ENCODE measurements at places on chromosomes 13 and 19. TPM values are rescaled to one million over a fixed set of nuclear protein-coding genes. Genes with fewer than 3 reads are reported as not detected.

The IGFLR1 gene
- 0.72 TPM for total RNA-seq

DNA sequence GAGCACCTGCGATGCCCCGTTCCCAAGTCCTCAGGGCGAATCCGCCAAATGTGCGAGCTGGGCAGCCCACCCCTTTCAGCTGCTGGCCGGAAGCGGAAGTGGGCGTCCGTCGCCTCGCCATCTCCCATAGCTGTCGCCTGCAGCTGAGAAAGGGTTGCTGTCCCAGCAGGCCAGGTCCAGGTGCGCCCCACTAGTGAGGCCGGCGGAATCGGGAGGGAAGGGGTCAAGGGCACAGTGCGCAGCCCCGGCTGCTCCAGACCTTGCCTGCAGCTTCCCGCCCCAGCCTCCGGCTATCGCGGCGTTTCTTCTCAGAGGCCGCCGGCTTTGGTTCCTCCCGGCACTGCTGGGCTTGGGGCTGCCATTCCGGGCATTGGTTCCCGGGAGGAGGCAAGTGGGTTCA is at the start of gene ZNF177:
ZNF177 (plus strand) TSS at position 109 of the 400 bp plus-strand sequence. CDS start 15,299 bp downstream, outside the sequence.
- peak; percentile 11 for DNase-seq
- no peak within 1 kb of the TSS for H3K27ac ChIP-seq
- no peaks in the 10 kb centered on the region for H3K4me1 ChIP-seq
- H3K36me3 ChIP-seq, result no peaks in the 10 kb centered on the region
- H3K4me3 ChIP-seq, result peak within 1 kb of the TSS; percentile 69

DNA sequence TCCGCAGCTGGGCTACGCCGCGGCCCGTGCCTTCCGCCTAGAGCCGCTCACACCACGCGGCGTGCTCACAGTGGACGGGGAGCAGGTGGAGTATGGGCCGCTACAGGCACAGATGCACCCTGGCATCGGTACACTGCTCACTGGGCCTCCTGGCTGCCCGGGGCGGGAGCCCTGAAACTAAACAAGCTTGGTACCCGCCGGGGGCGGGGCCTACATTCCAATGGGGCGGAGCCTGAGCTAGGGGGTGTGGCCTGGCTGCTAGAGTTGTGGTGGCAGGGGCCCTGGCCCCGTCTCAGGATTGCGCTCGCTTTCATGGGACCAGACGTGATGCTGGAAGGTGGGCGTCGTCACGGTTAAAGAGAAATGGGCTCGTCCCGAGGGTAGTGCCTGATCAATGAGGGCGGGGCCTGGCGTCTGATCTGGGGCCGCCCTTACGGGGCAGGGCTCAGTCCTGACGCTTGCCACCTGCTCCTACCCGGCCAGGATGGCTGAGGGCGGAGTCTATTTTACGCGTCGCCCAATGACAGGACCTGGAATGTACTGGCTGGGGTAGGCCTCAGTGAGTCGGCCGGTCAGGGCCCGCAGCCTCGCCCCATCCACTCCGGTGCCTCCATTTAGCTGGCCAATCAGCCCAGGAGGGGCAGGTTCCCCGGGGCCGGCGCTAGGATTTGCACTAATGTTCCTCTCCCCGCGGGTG is 7.4 kb downstream of the DBP start:
- no peak overlapping the region for H3K4me3 ChIP-seq
- no peaks in the 10 kb centered on the region for H3K27me3 ChIP-seq
- no peaks in the 10 kb centered on the region for H3K36me3 ChIP-seq

DNA sequence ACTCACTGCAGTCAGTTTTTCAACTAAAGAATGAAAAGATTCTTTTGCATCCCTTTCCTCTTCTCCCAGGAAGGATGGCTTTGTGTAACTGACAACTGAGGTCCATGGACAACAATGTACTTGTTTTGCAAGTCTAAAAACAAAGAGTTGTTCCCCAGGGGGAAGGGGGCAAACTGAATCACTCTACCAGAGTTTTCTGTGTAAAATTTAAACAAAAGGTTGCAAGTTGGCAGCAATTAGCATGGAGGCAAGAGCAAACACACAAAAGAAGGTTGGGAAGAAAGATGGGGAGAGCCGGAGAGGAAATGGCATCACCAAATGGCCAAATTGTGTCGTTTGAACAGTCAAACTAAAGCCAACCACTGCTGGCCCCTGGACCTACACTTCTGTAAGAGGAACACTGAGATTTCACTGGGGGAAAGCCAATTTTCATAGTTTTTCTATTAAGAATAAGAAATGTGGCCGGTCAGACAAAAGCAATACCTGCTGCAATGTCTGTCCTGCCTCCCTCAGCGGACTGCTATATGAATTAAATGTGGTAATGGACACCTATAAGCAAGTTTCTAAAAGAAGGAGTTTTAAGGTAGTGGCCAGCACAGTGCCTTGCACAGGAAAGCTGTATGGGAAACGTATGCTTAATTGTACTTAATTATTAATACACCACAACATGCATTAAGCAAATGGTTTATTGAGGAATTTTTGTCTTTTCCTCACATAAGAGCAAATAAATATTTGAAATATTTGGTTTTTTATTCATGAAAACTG is 16.1 kb upstream of the SACS start:
- H3K27me3 ChIP-seq, result no peaks in the 10 kb centered on the region
- no peak overlapping the region for H3K4me3 ChIP-seq
- no peaks in the 10 kb centered on the region for H3K36me3 ChIP-seq
- no peak for DNase-seq

GRCh38 chr13:48151363-48152161 is 56.7 kb upstream of the MED4 start:
- H3K4me3 ChIP-seq, result no peak overlapping the region
- no peak for DNase-seq
- no peaks in the 10 kb centered on the region for H3K27me3 ChIP-seq
- H3K36me3 ChIP-seq, result no peaks in the 10 kb centered on the region

- no peak overlapping the region for H3K4me3 ChIP-seq
- no peak overlapping the region for H3K27ac ChIP-seq
- no peaks in the 10 kb centered on the region for H3K4me1 ChIP-seq
- no peak for DNase-seq
These were observed 138.4 kb upstream of the RNF113B start for GRCh38 chr13:98315466-98315865.

The LILRA2 gene
- not detected for total RNA-seq

The FLT1 gene
- total RNA-seq, result under 0.01 TPM

The ZNF528 gene
- 26.5 TPM for total RNA-seq

The NDFIP2 gene
- total RNA-seq, result 56.5 TPM

The EDNRB gene
- 0.29 TPM for total RNA-seq

The CABP5 gene
- not detected for total RNA-seq

DNA sequence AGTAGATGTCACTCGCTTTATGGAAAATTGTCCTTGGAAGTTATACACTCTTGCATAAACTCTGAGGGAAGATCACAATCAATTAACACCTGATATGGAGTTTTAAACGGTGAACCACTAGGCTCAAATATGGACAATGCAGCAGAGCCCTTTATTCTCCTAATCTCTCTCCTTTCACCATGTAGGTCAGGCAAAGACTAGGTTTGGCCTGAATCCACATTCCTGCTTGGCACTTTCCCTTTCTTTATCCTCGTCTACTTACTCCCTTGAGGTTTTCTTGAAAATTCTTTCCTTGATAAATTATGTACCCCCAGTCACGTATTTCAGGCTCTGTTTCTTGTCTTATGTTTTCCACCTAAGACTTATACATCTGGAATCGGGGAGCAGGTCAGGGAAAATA is 751.7 kb downstream of the DACH1 start:
- no peaks in the 10 kb centered on the region for H3K36me3 ChIP-seq
- DNase-seq, result no peak
- no peak overlapping the region for H3K27ac ChIP-seq
- no peaks in the 10 kb centered on the region for H3K27me3 ChIP-seq

The SMIM44 gene
- total RNA-seq, result not detected

GRCh38 chr19:16096280-16096855 is 15.3 kb upstream of the RAB8A start:
- peaks cover 27% of the 10 kb centered on the region for H3K4me1 ChIP-seq
- no peak for DNase-seq
- H3K4me3 ChIP-seq, result no peak overlapping the region
- H3K36me3 ChIP-seq, result peaks cover 98% of the 10 kb centered on the region

GRCh38 chr19:2949939-2950285 is 5.1 kb upstream of the ZNF77 start:
- peak overlapping the region; percentile 90 for H3K4me3 ChIP-seq
- peaks cover 12% of the 10 kb centered on the region for H3K4me1 ChIP-seq
- H3K27ac ChIP-seq, result peak overlapping the region; percentile 75
- peak; percentile 68 for DNase-seq

The MCEMP1 gene
- total RNA-seq, result not detected

GRCh38 chr13:74061926-74062595 is 72.1 kb downstream of the KLF12 start:
- no peak overlapping the region for H3K4me3 ChIP-seq
- H3K36me3 ChIP-seq, result peaks cover 3% of the 10 kb centered on the region

The EFNA2 gene
- not detected for total RNA-seq

The NOVA2 gene
- total RNA-seq, result not detected

- no peaks in the 10 kb centered on the region for H3K36me3 ChIP-seq
- H3K27me3 ChIP-seq, result peaks cover 23% of the 10 kb centered on the region
- peaks cover 18% of the 10 kb centered on the region for H3K4me1 ChIP-seq
- no peak overlapping the region for H3K27ac ChIP-seq
- DNase-seq, result no peak
These were observed 664 bp upstream of the HCN2 start for GRCh38 chr19:588741-589692.

The DDA1 gene
- 8.5 TPM for total RNA-seq

DNA sequence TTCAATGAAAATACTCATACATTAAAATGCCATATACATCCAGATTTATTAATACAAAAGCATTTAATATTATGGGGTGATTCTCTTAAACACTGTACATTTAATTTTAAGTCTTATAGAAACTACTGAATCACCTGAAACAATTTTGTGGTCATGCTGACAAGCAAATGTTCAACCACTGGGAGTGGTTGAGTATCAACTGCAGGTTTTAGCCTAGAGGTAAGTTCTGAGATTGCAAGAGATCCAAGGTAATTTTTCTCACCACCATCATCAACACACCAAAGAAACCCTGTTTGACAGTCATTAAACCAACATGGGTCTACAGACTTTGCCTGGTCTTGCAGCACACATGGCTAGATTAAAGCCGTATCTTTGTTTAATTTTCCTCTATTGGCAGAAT is 196.3 kb downstream of the LHFPL6 start:
- H3K27ac ChIP-seq, result no peak overlapping the region
- no peaks in the 10 kb centered on the region for H3K36me3 ChIP-seq
- DNase-seq, result no peak
- H3K4me1 ChIP-seq, result peaks cover 24% of the 10 kb centered on the region

The WDR88 gene
- total RNA-seq, result not detected

GRCh38 chr19:18966307-18966706 is 25.3 kb upstream of the HOMER3 start:
- DNase-seq, result no peak
- H3K4me3 ChIP-seq, result no peak overlapping the region
- no peaks in the 10 kb centered on the region for H3K36me3 ChIP-seq
- peaks cover 5% of the 10 kb centered on the region for H3K27me3 ChIP-seq
- no peak overlapping the region for H3K27ac ChIP-seq
- peaks cover 18% of the 10 kb centered on the region for H3K4me1 ChIP-seq

The CYP4F12 gene
- total RNA-seq, result not detected

The OLFM4 gene
- total RNA-seq, result 0.29 TPM

DNA sequence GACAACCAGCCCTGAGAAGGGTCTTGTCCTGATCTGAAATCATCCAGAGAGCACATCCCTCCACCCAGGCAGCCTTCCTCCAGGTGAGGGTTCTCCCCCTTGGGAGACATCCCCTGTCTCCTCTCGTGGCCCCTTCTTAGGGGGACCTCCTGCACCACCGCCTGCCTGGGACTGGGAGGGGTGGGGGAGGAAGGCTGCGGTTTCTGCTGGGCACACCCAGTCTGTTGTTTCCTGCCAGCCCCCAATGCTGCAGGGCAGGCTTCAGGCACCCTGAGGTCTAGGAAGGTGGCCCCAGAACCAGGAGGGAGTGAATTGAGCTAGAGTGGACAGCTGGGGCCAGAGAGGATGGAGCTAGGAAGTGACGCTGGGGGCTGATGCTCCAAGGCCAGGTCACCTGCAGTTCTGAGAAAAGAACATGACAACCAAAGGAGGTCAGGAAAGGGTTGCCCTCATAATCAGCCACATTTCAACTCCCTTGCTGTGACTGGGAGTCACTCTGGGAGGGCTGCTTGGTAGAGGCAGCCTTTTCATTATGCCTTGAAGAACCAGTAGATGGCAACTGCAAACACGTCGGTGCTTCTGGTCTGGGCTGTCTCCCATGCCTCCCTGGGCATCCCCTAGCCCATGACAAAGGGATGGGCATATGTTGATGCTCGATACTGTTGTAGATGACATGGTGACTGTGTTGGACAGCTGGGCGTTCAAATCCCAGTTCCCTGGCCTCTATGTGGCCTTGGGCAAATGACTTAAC is 1.4 kb downstream of the ARHGEF18 start:
- H3K4me3 ChIP-seq, result no peak overlapping the region
- peaks cover 6% of the 10 kb centered on the region for H3K4me1 ChIP-seq
- no peak for DNase-seq
- H3K27me3 ChIP-seq, result no peaks in the 10 kb centered on the region

DNA sequence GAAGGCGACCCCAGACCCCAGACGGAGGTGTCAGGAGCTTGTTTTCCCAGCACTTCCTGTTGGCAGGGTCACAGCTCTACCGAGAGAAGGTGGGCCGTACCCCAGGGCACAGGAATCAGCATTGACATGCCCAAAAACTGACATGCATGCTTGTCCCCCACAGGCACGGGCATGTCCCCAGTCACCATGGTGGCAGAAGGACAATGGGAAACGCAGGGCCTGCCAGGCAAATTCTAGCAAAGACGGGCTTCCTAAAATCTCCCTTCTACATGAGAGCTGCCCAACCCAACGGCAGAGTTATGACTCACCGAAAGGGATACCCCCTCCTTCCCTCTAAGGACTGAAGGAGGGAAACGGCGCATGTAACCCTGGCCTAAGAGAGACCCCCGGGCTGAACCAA is 18.5 kb downstream of the TSHZ3 start:
- H3K27me3 ChIP-seq, result no peaks in the 10 kb centered on the region
- H3K4me1 ChIP-seq, result peaks cover 38% of the 10 kb centered on the region
- no peak overlapping the region for H3K4me3 ChIP-seq
- no peaks in the 10 kb centered on the region for H3K36me3 ChIP-seq

GRCh38 chr13:80329250-80329649 is 11.7 kb downstream of the SPRY2 start:
- no peak for DNase-seq
- H3K27me3 ChIP-seq, result no peaks in the 10 kb centered on the region
- H3K27ac ChIP-seq, result no peak overlapping the region
- no peak overlapping the region for H3K4me3 ChIP-seq
- H3K36me3 ChIP-seq, result peaks cover 5% of the 10 kb centered on the region

- no peak overlapping the region for H3K27ac ChIP-seq
- DNase-seq, result peak; percentile 68
- H3K36me3 ChIP-seq, result no peaks in the 10 kb centered on the region
- no peaks in the 10 kb centered on the region for H3K27me3 ChIP-seq
These were observed 80.1 kb downstream of the C1QTNF9 start for GRCh38 chr13:24389506-24389905.

GRCh38 chr19:35002037-35002535 is 2.0 kb downstream of the GRAMD1A start:
- peaks cover 36% of the 10 kb centered on the region for H3K4me1 ChIP-seq
- H3K36me3 ChIP-seq, result peaks cover 2% of the 10 kb centered on the region
- no peak for DNase-seq
- no peaks in the 10 kb centered on the region for H3K27me3 ChIP-seq
- H3K27ac ChIP-seq, result no peak overlapping the region

Data from osteoblast (primary cell).